HEK293T (cell line): ENCODE measurements at places on chromosomes 12 and 14.
A peak's percentile ranks its signal among the peaks of the same experiment; 100 is the strongest.

- no peak for DNase-seq
Observed at GRCh38 chr14:88199882-88200281, 123.2 kb downstream of the KCNK10 start.

GRCh38 chr14:37142835-37143401 lies 29.5 kb downstream of the SLC25A21 start:
- DNase-seq: no peak

- peak; percentile 28 for DNase-seq
Observed at GRCh38 chr12:79934281-79935020, 446 bp downstream of the PPP1R12A start.

GRCh38 chr14:72478471-72478893 lies 415.4 kb downstream of the DPF3 start:
- DNase-seq: no peak

- DNase-seq: peak; percentile 24
Observed at GRCh38 chr14:54567224-54567638, 303 bp downstream of the SAMD4A start.

GRCh38 chr14:37140176-37140575 lies 32.2 kb downstream of the SLC25A21 start:
- no peak for DNase-seq

DNA sequence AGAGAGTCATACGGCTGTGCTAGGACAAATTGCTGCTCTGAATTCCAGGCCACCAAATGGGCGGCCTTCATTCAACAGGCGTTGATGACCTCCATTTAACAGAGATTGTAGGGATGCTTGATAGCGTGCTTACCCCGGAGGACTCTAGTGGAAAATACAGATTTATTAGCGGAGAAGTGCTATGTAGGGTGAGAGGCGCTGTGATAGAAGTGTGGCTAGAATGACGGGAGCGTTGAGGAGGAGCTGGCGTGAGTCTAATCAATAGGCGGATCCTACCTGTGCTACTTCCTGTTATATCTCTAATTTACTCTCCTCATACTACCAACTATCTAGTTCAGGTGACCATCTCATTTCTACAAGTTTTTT lies 668 bp downstream of the MRPS35 start:
- DNase-seq: peak; percentile 7

GRCh38 chr12:105956662-105957457 lies 181.9 kb downstream of the NUAK1 start:
- no peak for DNase-seq

GRCh38 chr12:17015501-17015900 lies 409.5 kb upstream of the LMO3 start:
- DNase-seq: no peak

- no peak for DNase-seq
Observed at GRCh38 chr12:92105676-92106075, 40.0 kb downstream of the BTG1 start.

GRCh38 chr14:35403114-35403602 lies 1.4 kb downstream of the NFKBIA start:
- DNase-seq: no peak
